Endothelial cell (in vitro differentiated cells): ENCODE measurements at places on chromosomes 16 and 17.

DNA sequence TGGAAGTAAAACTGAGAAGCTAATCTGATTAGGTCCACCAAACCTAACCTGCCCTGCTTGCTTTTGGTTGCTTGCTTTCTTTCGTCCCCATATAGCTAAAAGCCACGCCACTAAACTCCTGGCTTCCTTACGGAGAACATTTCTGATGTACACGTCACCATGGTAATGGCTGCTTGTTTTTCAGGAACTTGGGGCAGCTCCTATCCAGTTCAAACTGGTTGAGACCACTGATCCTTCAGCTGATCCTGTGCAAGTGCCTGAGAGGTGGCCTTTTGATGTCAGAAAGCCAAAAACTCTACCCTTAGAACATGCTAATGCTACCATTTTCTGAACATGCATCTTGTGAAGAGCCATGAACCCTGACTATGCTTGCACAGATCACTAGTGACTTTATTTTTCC, 14.4 kb upstream of the DHRS7C start:
- DNase-seq, result no peak

GRCh38 chr17:4162321-4162720, 19.3 kb downstream of the CYB5D2 start:
- no peak for DNase-seq

DNA sequence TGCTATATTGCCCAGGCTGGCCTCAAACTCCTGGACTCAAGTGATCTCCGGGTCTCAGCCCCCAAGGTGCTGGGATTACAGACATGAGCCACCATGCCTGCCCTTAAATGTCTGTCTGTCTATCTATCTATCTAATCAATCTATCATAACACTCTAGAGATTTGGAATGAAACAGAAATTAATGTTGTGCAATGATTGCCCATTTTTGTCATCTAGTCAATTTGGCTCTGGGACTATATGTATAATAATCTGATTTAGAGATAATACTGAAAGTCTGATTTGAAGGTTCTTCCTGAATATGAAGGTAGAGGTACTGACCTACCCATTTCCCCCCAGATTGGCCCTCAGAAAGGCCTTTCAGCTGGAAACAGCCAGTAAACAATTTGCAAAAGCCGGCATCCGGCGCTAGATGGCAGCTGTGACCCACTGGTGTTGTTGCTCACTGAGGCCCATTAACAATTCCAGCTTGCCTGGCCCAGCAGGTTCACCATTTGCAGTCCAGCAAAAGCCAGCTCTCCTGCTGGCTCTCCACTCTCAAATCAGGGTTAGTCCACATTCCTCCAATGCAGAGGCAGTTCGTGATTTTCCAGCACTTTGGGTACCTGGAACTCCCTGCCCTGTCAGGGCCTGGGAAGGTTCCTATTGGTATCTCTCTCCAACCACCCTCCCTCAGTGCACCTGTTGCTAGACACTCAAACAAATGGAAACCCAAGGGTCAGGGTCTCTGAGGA, 22.9 kb upstream of the C16orf87 start:
- peak; percentile 78 for DNase-seq

- no peak for DNase-seq
These were observed 2.9 kb downstream of the CPPED1 start for GRCh38 chr16:12800817-12801216.

DNA sequence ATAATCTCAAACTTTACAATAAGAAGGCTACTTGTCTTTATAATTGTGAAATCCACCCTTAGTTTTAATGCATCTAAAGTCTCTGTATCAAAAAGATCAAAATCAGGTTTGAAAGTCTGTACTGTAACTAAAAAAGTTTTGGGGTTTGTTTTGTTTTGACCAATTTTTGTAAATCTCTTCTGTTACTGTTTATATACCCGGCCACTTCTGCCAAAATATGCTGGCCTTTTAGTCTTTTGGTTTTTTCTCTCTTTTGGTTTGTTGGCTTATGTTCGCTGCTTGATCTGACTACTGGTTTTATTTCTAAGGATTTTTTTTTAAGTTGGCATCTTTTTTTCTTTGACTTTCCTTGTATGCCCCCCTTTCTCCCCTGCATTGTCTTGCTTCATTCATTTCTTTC, 655.2 kb downstream of the MAF start:
- DNase-seq, result no peak

- DNase-seq, result no peak
These were observed 33.0 kb upstream of the FOXJ1 start for GRCh38 chr17:76174037-76174436.

DNA sequence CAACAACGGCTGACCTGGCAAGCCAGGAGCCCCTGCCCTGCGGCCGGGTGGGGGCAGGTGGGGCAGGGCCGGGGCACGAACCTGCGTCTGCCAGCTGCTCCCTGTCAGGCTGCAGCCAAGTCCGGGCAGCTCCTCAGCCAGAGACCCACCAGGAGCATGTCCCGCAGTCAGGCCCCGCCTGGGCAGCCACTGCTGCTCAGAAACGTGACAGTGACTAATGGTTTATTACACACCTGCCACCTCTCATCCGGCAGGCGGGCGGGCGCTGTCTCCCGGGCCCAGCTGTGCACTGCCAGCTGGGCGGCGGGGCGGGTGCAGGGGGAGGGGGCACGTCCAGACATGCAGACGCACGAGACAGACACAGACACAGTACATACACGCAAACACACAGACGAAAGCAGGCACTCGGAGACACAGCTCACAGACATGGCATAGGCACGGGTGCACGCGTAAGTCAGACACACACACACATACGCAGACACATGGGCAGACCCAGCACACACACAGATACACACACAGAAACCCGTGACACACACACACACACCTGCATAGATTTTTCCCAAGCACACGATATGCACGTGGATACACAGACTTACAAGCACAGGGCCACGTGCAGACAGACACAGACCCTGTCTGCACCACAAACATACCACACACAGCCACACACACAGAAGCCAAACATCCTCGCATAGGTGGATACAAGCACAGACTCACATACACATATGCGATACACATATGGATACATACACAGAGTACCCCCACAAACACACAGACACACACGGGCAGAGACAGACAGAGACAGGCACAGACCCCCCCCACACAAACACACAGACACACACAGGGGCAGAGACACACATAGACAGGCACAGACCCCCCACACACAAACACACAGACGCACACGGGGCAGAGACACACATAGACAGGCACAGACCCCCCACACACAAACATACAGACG, 248.3 kb upstream of the CIBAR2 start:
- DNase-seq, result no peak

DNA sequence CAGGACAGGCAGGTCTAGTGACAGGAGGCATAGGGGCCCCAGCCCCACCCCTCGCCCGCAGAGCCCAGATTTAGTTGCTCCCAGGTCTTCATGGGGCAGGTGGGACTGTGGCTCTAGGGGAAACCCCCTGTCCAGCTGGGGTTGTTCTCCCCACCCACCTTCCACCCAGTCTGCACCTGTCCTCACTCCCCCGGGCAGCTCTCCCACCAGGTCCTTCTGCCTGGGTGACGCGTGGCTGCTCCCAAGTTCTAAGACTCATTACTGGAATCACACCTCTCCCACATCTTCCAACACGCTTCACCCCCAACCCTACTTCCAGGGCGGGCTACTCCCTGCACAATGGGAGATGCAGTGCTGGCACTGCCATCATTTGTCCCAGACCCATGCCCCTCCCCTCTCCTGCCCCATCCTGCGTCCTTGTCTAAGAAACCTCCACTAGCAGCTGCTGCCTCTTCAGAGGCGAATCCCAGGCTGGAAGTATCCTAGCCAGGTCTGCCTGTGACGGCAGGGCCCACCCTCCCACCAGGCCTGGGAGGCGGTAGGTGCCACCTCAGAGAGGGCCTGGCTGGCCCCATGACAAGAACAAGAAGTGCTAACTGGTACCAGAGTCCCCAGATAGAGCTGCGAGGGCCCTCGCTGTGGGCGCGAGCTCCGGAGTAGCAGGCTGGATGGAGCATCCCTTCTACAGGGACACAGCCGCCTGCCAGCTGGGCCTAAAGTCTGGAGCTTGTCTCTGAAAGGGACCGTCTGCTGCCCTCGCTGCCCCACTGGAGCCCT, 22.8 kb downstream of the GRIN2C start:
- no peak for DNase-seq

- DNase-seq, result no peak
These were observed 4.3 kb downstream of the ALDOA start for GRCh38 chr16:30069611-30070462.

DNA sequence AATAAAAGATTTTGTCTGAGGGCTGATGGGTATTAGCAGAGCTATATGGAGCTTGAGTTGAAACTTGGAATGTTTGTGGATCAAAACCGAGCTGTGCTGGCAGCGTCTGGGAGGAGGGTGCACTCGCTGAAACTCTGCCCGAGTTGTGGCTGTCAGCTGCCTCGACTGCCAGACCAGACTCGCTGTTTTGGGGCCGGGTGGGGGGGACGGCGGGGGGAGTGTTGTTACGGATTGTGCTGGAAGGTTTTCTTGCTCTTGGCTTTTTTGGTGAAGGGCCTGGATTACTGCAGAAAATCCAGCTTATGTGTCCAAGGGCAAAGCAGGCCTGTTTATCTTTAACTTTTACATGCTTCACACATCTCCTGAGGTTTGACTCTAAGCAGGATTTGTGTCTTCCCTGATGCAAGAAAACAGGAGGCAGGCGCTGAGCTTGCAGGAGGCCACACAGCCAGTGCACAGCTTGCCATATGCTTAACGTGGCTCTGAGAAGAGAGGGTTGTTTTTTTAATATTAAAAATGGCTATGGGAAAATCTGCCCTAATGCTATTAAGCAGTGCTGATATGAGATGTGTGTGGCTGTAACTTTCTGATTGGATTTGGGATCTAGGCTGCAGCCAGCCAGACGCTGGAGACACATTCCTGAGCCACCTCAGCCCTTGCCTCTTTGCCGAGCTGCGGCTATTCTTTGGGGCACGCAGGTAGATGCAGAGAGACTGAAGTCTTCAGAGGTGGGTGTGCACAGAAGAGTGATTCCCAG, 20.5 kb upstream of the RPTOR start:
- DNase-seq, result no peak

DNA sequence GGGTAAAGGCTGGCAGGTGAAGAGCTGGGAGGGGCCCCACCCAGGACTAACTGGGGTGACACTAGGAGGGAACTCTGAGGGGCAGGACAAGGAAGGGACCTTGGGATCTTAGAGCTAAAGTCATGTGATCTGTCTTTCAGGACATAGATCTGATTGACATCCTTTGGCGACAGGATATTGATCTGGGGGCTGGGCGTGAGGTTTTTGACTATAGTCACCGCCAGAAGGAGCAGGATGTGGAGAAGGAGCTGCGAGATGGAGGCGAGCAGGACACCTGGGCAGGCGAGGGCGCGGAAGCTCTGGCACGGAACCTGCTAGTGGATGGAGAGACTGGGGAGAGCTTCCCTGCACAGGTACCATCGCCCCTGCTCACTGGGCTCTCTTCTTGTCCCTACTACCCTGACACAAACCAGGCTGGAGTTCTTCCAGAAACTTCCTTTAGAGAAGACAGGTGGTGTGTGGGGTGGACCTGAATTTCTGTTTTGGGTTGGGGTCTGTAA, 8.1 kb downstream of the NFE2L1 start:
- DNase-seq, result no peak

- no peak for DNase-seq
These were observed 11.3 kb upstream of the STH start for GRCh38 chr17:45987706-45988105.

DNA sequence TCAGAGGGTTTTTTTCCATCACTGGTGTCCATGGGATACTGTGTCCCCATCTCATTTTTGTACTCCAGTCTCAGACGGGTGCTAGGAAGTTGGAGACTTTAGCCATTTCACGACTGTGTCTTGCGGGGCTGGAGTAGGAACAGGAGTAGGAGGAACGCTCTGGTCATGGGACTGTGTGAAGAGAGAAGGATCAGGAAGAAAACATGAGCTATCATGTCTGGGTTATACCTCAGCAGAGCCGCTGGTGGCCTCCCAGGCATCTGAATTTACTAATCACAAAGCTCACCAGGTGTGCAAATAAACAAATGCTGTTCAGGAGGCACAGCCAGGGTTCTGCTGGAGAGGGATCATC, 225.4 kb downstream of the SEC14L1 start:
- DNase-seq, result no peak

- DNase-seq, result no peak
These were observed 21.5 kb downstream of the GINS2 start for GRCh38 chr16:85667261-85667660.

GRCh38 chr17:34542700-34543336, 36.6 kb upstream of the TMEM132E start:
- peak; percentile 65 for DNase-seq

GRCh38 chr16:89922477-89922883, 662 bp upstream of the TUBB3 start:
- peak; percentile 53 for DNase-seq

GRCh38 chr17:4772235-4772613, 538 bp downstream of the TM4SF5 start:
- DNase-seq, result no peak

- no peak for DNase-seq
These were observed 522 bp upstream of the VEZF1 start for GRCh38 chr17:57988301-57989250.

GRCh38 chr17:364308-364707, 11.7 kb upstream of the RPH3AL start:
- no peak for DNase-seq

DNA sequence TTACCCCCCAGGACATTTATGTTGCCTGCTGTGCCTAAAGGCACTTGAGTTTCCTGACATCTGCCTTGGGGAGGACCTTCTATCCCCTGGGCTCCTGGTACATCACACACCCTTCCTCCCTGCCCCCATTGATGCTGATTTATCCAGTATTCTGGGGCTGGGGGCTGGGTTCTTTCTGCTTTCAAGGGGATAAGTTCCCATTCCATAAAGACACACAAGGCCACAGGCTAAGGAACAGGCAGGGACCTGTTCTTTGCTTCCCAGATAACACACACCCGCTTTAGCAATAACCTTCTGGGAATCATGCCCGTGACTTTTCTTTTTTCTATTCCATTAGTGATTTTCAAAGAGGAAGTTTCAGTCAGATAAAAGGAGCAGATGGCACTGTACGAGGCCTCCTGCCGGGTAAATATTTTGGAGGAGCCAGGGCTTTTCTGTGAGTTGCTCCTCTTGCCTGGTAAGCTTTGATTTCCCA, 30.6 kb downstream of the CHD9 start:
- no peak for DNase-seq

GRCh38 chr16:69927056-69927757, 23.9 kb upstream of the CLEC18A start:
- no peak for DNase-seq

GRCh38 chr16:77662246-77662645, 60.1 kb upstream of the NUDT7 start:
- no peak for DNase-seq

- no peak for DNase-seq
These were observed 4.6 kb upstream of the HOXB4 start for GRCh38 chr17:48582750-48583069.
